ENCODE measurements at places on chromosomes 12 and 14.

- no peak for DNase-seq
Measured at GRCh38 chr14:24595073-24595808, 14.2 kb downstream of the GZMH start.

DNA sequence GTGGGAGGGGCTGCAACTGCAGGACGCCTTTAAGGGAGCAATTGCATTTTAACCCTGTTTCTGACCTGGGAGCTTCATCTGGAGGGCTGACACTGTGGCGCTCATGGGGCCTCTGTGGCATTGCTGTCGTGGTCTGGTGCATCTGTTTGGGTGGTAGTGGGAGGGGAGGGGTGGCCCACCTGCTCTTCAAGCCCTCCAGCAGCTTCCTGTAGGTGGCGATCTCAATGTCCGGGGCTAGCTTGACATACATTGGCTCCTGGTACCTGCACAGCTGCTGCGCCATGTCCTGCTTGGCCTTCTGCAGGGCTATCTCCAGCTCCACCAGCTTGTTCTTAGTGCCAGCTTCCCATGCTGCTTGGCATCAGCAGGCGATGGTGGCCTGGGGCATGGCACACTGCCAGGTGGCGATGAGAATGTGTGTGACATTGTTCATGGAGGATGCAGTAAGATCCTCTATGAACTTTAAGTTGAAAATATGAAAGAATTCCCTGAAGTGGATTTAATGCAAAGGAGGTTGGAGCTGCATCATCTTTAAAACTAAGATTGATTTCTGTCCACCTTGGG, 7.7 kb upstream of the KRT82 start:
- no peak for DNase-seq

DNA sequence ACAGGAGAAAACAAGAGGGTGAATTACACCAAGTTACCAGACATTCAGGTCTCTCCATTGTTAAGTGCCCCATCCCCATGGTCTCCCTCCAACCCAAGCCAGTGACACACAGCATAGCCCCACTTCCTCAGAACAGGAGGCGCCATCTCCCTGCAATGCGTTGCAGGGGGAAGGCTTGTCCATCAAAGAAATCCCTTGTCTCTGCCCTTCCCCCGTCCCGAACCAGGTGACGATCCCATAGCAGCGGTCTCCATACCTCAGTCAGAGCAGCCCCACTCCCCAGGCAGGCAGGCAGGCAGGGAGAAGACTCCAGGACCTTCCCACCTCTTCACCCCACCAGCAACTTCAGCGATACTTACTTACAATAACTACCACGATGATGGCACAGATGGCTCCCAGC, 5.9 kb downstream of the VAMP1 start:
- DNase-seq, result no peak

- no peak for DNase-seq
Measured at GRCh38 chr14:63638493-63638892, 3.2 kb downstream of the WDR89 start.

GRCh38 chr12:109199324-109199723, 82.9 kb downstream of the ACACB start:
- DNase-seq, result no peak

GRCh38 chr12:1606021-1606622, 11.7 kb upstream of the FBXL14 start:
- DNase-seq, result no peak

DNA sequence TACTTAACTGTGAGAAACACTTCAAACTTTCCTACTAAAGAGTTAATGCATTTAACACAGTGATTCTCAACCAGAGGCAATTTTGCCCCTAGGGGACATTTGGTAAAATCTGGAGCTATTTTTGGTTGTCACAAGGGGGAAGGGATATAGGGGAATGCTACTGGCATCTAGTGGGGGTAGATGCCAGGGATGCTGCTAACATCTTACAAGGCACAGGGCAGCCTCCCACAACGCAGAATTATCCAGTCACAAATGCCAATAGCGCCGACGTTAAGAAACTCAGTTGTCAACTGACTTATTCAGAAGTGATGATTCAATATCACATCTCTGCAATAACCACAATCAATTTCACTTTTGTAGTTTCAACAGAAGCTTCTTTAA, 2.0 kb downstream of the EEA1 start:
- no peak for DNase-seq

- DNase-seq, result no peak
Measured at GRCh38 chr14:67837011-67837624, 17.5 kb downstream of the RAD51B start.

DNA sequence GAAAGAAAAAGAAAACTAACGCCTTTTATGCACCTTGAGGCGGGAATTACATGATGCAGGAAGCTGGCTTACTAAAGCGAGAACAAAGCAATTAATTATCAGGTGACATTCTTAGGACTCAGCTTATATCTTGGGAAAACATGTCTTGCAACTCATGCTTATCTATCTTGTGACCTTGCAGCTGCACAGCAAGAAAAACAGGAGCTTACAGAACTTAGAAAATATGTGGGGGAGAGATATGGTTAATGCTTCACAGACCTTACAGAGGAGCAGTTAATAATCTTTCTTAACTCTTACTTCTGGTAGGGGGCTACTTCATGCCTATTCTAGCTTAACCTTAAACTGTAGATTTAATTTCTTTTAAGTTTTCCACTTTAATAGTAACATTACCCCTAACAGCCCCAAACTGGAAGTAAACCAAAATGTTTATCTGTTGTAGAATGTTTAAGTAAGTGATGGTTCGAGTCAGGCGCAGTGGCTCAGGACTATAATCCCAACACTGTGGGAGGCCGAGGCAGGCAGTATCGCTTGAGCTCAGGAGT, 13.2 kb upstream of the OR11G2 start:
- DNase-seq, result no peak

DNA sequence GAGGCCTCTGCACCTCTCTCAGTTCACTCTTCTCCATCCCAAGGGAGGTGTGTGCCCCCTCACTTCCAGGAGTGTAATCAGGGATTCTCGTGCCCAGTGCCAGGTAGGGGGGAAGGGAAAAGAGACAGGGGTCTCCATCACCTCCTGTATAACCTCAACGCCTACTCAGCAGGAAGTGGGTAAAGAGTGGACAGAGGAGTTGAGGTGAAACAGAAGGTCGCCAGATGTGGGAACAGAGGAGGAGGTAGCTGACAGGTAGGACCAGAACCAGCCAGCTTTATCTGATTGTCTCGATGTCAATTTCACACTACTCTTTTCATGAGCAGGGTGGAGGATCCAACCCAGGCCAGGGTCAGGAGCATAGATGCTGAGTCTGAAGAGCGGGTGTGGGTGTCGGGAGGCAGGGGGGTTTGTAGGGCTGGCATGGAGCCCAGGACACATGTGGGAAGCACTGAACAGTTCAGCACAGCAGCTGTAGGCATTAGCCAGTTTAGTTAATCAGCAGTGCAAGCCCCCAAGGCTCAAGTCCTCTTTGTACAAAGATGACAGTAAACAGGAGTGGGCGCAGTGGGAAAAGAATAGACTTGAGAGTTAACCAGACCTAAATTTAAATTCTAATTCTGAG, 213.5 kb downstream of the PELI2 start:
- DNase-seq, result no peak

DNA sequence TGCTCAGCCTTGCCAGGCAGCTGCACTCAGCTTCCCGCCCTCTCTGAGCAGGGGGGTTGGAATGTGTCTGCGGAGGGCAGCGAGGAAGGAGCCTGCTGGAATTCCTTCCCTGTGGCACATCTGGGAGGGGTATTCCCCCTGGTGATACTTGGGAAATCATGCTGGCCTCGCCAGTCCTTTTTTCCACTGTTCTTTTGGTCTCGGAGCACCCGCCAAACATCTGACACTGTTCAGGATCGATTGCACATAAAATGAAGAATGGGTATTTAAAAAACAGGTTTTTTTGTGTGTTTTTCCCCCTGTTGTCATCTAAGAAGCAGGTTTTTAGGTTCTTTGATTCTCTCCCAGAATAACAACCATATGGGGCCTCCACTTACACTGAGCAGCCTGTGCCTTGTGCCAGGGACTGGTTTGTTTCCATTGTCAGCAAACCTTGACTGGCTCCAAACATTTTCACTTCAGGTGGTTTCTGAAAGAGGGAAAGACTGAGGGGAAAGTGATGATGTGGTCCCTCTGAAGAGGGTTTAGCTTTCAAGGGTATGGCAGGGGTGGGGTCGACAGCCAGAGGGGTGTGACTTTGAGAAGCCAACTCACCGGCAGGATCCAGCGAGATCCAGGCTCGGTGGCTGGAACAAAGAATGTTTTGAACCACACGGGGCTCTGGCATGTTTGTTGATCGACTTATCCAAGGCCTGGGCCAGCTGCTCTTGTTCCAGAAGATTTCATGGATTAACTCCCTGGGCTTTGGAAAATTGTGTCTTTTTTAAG, 215.1 kb downstream of the CACNA1C start:
- DNase-seq, result no peak

DNA sequence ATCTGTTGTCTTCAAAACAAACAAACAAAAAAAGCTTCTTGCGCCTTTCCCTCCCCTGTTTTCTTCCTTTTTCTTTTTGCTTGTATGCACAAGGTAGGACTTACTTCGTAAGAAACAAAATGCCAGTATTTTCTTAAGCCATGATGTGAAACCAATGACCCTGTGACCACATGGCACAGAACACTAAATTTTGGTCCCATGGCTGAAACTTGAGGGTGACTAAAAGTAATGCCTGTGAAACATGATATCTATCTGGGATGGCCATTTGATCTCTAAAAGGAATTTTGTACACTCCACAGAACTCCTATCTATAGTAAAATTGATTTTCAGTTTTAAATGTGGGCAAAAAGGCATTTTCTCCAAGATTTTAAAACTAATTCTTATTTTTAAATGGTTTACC, 63.6 kb downstream of the PAPOLA start:
- DNase-seq, result no peak

DNA sequence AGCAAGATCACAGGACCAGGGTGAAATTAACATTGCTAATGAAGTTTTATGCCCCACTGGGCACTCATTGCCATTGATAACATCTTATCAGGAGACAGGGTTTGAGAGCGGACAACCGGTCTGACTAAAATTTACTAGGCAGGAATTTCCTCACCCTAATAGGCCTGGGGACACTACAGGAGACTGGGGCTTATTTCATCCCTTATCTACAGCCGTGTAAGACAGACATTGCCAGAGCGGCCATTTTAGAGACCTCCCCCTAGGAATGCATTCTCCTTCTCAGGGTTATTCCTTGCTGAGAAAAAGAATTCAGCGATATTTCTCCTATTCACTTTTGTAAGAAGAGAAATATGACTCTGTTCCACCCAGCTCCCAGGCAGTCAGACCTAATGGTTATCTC, 8.3 kb downstream of the OR4K17 start:
- DNase-seq, result no peak

- no peak for DNase-seq
Measured at GRCh38 chr14:97920201-97920600, 1123.0 kb downstream of the VRK1 start.

- DNase-seq, result no peak
Measured at GRCh38 chr12:47844264-47845019, 24.7 kb upstream of the HDAC7 start.

- DNase-seq, result no peak
Measured at GRCh38 chr12:127803545-127803944, 463.4 kb upstream of the TMEM132C start.

DNA sequence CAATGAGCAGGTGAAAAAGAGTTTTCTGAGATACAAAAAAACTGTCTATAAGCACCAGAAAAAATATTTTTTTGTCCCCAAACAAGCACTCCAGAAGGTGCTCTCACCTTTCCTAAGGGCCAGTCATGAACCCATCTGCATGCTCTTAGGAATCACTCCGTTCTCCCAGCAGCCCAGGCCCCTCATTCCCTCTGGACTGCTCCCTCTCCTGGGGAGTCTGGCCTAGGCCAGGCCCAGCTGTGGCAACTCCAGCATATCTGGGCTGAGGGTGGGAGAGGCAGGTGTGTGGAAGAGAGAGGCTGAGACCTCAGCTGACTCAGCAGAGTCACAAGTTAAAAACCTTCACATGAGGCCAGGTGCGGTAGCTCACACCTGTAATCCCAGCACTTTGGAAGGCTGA, 54.6 kb downstream of the TRAFD1 start:
- DNase-seq, result no peak

GRCh38 chr12:15268309-15268708, 47.1 kb upstream of the RERG start:
- DNase-seq, result no peak

- no peak for DNase-seq
Measured at GRCh38 chr14:61064856-61065255, 83.8 kb downstream of the SLC38A6 start.

- no peak for DNase-seq
Measured at GRCh38 chr12:109983432-109984142, 12.6 kb downstream of the GIT2 start.

DNA sequence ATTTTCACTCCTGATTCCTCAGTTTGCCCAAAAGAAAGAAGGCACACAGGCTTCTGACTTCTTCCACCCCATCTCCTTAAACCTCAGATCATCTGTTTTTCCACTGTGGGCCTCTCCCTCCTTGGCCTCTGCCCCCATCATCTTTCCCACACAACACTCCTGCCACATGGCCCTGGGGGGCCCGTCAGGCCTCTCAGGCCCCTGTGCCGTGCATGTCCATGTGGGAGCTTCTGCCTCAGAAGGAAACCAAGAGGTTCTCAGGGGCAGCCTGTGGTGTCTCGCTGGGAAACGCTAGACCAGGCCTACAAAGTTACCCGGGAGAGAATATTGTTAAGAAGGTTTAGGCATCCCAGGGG, 8.0 kb downstream of the KLHL33 start:
- no peak for DNase-seq

- no peak for DNase-seq
Measured at GRCh38 chr12:48994224-48995085, 4.7 kb downstream of the DDN start.

GRCh38 chr12:109763201-109763841, 49.7 kb downstream of the FAM222A start:
- DNase-seq, result no peak

DNA sequence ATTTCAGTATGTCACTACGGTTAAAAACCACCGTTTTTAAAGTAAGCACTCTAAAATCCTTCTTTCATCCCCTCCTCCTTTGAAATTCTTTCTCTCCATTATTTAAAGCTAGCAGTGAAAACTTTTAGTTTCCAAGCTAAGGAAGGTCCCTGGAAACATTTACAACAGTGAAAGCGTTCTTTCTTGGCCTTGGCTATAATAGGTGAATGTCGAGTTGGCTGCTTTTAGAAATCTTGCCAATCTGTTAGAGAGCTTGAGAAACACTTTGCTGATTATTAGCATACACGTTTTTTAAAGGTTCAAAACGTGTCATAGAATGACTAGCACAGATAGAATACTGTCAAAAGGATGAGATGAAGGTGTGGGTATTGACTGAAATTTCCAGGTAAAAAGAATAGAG, 83.4 kb downstream of the PPP2R5E start:
- DNase-seq, result no peak

GRCh38 chr12:115700896-115701465, 576.5 kb downstream of the MED13L start:
- no peak for DNase-seq
